ENCODE measurements at places on chromosomes 13 and 19.

DNA sequence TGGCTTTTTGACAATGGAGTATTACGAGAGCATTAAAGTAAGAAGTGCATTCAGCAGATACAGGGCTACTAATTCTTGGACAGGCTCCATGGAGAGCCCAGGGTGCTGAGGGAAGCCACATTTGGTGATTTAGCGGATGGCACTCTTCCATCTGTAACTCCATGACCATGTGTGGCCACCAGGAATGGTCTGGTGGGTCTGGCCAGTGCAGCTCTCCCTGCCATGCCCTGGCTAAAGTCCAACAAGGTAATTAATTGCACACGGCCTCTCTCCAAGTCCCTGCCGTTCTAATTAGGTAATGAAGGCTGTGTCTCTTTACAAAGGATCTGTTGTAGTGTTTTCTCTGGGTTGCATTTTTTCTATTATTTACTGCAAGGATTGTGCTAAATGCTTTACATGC lies 4.3 kb upstream of the ZFR2 start:
- DNase-seq = no peak

DNA sequence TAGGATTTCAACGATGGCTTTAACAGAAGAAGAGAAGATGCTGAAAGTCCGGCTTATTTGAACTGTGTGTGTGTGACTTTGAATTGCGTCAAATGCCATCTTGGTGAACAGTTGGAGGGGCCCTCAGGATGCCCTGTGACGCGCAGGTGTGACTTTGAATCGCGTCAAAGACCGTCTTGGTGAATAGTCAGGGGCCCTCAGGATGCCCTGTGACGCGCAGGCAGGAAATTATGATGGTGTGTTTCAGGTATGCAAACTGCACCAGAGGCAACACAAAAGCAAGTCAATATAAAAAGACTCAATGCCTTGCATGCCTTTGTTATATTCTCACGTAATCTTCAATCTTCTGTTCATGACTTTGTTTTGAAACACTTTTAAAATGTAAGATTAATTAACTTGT lies 29.2 kb downstream of the ATP11A start:
- no peak for DNase-seq

DNA sequence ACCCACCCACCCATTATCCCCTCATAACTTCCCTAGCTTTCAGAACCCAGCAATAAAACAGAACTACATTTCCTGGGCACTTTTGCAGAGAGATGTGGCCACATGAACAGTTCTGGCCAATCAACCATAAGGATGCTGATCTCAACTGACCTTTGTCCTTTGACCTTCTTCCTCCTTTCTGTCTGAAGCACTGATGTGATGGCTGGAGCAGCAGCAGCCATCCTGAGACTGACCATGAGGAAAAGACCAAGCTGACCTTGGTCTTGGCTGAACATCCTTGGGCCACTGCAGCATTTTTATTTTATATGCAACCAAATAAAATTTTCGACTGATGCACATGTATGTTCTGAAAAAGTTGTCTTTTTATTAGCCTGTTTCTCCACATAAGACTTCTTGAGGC lies 33.1 kb upstream of the CACNA1A start:
- no peak for DNase-seq

- DNase-seq = no peak
Measured at GRCh38 chr13:44739120-44739519, 163.0 kb upstream of the TSC22D1 start.

GRCh38 chr13:39835253-39835652 lies 179.8 kb downstream of the COG6 start:
- no peak for DNase-seq

DNA sequence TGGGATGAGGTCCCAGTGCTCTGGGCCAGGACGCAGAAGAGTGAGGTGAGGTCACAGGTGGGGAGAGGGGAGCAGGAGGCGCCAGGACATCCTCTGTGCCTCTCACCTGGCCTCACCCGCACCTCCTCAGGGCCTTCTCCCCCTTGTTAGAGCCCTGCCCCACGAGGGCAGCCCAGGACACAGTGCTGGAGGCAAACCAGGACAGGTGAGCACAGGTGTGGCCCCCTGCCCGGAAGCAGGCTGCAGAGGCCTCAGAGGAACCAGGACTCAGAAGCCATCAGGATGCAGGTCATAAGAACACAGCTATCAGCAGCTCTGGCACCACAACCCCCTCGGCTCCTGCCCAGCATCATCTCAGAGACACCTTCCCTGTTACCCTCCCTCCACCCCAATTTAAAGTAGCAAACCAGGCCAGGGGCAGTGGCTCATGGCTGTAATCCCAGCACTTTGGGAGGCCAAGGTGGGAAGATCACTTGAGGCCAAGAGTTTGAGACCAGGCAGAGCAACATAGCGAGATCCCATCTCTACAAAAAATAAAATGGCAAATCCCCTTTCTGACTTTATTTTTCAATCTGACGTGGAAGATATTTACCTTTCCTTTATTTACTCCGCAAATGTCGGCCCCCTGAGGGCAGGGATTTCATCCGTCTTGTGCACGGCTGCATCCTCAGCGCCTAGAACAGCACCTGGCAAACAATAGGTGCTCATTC lies at the start of gene CEACAM16:
Gene CEACAM16 (plus strand): TSS at position 660 of the 710 bp plus-strand sequence. CDS start 2,306 bp downstream, outside the sequence.
- DNase-seq = no peak

DNA sequence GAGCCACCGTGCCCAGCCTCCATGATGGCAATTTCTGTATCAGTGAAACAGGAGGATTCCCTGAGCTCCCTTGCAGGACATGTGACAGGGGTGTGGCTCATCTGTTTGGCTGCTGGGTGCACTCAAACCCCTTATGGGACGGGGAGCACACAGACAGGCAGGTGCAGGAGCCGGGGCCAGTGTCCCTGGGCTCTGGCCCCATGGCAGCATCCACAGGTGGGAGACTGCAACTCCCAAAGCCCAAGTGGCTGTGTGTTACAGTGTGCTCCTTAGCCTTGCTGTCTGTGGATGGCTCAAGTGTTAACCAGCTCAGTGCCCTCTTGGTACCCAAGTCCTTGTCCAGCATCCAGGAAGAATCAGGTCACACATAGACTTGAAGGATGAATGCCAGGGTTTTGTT lies 14.6 kb downstream of the MBD3L1 start:
- DNase-seq = no peak

- DNase-seq = peak; percentile 84
Measured at GRCh38 chr19:12668932-12669269, 2.3 kb downstream of the WDR83 start.

DNA sequence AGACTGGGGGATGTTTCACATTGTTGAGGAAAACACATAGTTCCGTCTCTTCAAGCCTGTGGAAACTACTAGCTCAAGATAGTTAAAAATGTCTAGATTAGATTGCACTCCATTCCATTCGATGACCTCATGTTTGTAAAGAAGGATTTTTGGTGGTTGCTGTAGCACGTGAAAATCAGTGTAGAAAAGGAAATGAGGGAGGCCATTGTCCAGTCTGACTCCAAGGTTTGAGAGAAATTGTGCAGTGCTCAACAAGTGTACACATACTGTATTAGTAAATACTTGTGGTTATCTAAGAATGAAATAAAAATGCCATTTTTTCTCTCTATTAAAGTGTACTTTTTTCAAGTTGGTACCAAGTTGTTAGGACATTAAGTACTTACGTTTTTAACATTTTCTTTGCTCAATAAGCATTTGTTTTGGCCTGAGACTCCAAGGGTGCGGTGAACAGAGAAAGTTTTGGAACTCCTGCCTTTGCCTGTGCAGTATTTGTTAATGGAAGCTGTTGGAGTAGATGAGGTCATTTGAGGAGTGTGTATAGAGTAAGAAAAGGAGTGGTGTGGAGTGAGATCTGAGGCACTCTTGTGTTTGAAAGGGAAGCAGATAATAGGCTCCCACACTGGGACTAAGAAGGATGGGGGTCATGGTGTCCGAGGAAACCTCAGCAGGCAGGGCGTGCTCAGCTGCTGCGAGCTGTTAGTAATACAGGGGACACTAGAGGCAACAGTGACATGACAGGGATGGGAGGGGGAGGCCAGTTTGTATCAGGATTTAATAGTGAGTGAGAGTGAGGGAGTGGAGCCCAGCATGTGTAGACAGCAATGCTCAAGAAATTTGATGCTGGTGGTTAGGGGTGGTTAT lies 4.4 kb downstream of the WASF3 start:
- no peak for DNase-seq

DNA sequence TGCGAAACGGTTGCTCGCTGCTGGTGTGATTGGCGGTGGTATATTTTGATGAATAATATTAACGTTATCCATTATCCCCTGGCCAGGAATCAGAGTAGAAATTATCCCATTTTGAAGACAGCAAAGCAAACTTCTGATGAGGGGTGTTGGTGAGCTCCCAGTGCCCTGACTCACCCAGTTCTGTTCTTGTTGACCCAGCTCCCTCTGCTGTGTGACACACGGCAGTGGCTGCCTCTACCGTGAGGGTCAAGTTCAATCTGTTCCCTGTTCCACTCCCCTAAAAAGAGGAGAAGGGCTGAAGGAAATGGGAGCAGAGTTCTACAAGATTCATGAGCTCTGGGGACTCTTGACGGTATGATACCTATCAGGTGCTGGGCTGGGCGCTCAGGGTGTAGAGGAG lies 2.0 kb downstream of the CAMSAP3 start:
- peak; percentile 41 for DNase-seq

DNA sequence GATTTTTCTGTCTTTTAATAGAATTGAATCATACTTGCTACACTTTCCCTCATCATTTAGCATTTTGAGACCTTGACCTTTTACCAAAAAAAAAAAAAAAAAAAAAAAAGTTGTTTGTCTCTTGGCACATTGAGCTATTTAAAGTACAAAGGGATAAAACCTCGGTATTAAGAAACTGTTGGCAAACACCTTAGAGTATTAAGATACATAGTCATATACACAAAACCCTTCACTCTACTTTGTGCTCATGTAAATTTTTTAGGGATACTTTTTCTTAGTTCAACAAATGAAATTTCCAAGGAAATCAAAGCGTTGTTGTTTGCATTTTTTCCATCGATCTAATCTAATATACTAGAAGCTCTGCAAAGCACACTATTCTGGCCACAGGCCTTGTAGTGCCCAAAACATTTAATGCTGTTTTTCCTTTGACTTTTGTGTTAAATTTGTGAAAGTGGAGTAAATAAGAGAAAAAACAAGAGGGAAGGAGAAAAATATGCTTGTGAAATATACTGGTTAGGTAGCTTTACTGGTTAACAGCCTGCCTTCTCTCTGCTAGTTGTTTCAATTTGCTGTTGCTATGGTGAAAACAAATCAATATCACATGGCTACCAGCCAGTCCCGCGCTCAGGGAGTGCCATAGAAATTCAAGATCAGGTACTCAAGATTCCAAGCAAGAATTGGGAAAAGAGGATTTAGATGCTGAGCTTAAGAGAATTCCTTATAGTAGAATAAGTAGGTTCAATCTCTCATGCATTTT lies 2.6 kb downstream of the MBNL2 start:
- peak; percentile 84 for DNase-seq

GRCh38 chr19:10137751-10138682 lies 18.3 kb upstream of the EIF3G start:
- no peak for DNase-seq

- peak; percentile 82 for DNase-seq
Measured at GRCh38 chr19:1248786-1249297, 459 bp downstream of the MIDN start.

- DNase-seq = no peak
Measured at GRCh38 chr13:45811891-45812694, 39.5 kb downstream of the SIAH3 start.

DNA sequence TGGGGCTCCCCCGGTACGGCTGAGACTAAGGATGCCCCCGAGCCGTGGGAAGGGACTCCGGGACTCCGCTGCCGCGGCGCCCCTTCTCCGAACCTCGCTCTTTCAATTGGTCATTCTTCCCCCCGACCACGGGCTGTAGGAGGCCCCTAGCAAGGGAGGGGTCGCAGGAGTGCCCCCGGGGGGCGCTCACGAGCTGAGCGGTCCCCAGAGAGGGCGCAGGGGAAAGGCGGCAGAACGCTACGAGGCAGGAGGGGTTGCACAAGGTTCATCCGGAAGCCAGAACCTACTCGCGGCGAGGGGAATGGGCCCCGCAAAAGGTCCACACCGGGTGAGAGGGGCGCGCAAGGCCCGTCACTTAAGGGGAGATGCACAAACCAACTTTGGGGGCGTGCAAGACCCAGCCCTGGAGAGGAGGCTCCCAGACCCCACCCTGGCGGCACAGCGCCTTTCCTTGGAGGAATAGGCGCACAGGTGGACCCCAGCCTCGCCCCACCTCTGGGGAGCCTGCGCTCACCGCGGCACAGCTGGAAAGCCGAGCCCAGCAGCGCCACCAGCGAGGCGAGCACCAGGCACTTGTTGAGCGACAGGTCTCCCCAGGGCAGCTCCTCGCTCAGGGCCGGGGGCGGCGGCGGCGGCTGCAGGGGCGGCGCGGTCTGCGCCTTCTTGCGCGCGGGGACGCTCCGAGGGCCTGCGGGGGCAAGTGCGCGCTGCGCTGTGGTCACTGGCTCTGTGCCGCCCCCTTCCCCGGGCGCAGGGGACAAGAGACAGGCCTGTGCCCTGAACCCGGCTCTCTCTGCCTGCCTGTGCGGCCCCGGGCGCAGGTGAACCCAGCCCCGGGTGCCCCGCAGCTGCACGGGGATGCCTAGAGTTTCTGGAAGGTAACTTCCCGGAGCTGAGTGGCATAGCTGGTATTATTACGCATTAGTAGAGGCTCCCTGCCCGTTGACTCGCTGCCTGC lies 2.8 kb downstream of the JSRP1 start:
- DNase-seq = peak; percentile 69

DNA sequence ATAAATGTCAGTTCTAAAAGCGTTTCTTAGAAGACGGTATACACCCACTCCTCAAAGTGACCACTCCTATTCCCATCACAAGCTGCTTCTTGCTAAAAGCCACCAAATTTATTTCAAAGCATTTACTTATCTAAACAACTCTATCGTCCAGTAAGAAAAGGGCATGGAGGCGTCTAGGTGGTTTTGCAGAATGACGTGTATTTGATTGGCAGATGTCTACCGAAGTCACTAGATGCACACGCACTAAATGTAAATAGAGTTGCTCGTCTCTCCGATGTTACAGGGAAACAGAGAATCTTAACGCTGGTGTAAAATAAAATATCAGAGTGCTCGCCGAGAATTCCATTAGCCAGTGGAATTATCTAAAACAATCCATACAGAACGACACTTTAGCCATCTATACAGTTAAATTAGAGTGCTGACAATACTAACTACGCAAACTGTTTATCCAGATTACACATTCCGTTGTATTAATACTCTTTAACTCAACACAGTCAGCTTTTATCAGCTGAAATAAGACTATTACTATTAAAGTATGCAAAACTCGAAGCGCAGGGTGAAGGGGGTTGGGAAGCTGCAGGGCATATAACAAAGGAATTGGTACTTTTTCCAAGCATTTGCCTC lies 1.9 kb downstream of the KLF12 start:
- DNase-seq = no peak

- DNase-seq = peak; percentile 84
Measured at GRCh38 chr19:55080121-55080967, 4.7 kb downstream of the EPS8L1 start.

GRCh38 chr13:113551081-113552000 lies 33.2 kb upstream of the TFDP1 start:
- DNase-seq = no peak

GRCh38 chr19:3893509-3894179 lies 13.2 kb downstream of the ATCAY start:
- DNase-seq = no peak

- DNase-seq = no peak
Measured at GRCh38 chr19:52739576-52739975, 4.7 kb upstream of the ZNF611 start.

- peak; percentile 76 for DNase-seq
Measured at GRCh38 chr19:3658004-3658869, 31.6 kb upstream of the CACTIN start.
